Renal cortical epithelial cell (primary cell): ENCODE measurements at places on chromosomes 3 and 15. TPM values are rescaled to one million over a fixed set of nuclear protein-coding genes. Genes with fewer than 3 reads are reported as not detected.

The PAQR5 gene
- total RNA-seq: 8.2 and 8.9 TPM in 2 replicates

The OPA1 gene
- total RNA-seq: 77.3 and 87.4 TPM in 2 replicates

The LRRC49 gene
- total RNA-seq: 11.1 and 22.0 TPM in 2 replicates

The OR4F15 gene
- total RNA-seq: 0.20 TPM in 1 of 2 replicates, not detected in the other

The GOLGA6B gene
- not detected in 2 replicates for total RNA-seq

The NFKBIZ gene
- total RNA-seq: 135 and 224 TPM in 2 replicates

The ISL2 gene
- total RNA-seq: 0.05 and 0.87 TPM in 2 replicates

The LINGO1 gene
- not detected in 2 replicates for total RNA-seq

The CHRNA5 gene
- 4.1 and 6.6 TPM in 2 replicates for total RNA-seq

The ATP8B4 gene
- total RNA-seq: 0.30 and 1.6 TPM in 2 replicates

The KCNMB3 gene
- under 0.01 and 2.1 TPM in 2 replicates for total RNA-seq

The TMEM212 gene
- total RNA-seq: not detected in 2 replicates
